ENCODE measurements at places on chromosomes 1 and 21.
A peak's percentile ranks its signal among the peaks of the same experiment; 100 is the strongest.

- no peak for DNase-seq
Measured at GRCh38 chr1:38448893-38449292, 402.3 kb upstream of the POU3F1 start.

DNA sequence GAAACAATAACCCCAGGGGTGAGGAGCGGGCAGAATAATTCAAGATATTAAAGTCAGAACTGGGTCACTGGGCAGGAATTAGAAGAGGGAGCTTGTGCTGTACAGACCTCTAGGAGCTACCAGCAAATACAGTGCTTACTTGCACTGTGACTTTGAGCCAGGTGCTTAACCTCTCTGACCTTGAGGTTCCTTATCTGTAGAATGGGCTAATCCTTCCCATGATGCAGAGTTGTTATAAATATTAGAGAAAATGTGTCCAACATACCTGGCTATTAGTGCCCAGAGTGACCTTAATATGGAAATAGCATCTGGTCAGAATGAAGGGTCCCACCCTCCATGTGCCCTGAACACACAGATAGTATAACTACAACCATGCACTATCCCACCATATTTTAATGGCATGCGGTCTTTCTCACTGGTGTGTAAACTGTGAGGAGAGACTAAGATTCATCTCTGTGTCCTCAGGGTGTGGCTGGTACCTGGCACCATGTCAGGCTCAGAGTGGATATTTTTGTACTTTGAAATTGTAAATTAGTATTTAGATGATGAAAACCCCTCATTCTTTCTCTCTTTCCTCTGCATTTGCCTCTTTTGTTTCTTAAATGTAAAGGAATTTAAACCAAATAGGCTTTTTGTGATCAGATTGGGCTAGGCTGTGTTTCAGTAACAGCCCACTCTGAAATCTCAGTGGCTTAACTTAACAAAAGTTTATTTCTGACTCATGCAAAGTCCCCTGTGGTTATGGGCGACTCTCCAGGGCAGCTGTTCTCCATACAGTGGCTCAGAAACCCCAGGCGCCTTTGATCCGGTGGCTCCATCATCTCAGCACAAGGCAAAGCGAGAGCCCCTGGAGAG lies 60.0 kb upstream of the ROR1 start:
- DNase-seq: no peak

- DNase-seq: no peak
Measured at GRCh38 chr1:181660621-181661020, 177.3 kb downstream of the CACNA1E start.

DNA sequence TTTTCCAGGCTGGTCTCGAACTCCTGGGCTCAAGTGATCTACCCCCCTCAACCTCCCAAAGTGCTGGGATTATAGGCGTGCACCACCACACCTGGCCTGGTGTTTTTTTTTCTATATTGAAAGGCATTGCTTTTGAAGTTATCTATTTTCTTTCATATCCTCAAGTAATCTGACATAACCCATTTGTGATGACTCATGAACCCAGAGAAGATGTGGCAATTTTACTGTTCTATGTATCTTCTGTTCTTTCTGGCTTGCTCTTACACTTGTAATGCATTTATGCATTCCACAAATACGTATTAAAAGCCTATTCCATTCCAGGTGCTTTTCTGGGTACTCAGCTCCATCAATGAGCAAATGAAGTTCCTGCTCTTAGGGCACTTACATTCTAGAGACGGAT lies 29.9 kb upstream of the ERRFI1 start:
- DNase-seq: peak; percentile 36

DNA sequence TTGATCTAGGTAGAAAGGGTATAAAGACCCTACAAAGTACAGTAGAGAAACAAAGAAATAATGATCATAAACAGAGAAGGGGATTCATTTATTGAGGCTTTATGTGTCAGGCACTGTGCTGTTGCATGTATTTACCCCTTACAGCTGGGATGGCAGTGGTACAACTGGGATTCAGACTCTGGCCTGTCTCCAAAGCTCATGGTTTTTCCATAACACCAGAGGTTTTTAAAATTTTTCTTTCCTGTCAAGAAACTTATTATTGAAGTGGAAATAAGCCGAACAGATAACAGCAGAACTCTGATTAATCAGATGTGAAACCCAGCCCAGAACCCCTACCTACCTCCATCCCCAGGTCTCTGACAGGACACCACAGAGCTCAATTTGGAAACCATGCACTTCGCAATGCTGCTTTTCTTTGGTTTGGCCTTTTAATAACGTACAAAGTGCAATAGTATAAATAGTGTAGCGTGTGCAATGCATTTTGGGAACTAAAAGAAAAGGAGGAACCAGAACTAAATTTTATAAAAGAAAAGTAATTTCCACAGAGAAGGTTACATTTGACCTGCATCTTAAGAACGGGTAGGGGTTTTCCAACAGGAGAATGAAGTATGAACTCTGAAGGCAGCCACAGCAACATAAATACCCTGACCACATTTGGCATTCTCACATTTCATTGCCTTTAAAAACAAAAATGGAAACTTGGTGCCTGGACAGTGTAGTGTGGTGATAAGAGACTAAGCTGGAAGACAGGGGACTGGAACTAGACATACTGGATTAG lies 92.0 kb upstream of the S1PR1 start:
- no peak for DNase-seq

- no peak for DNase-seq
Measured at GRCh38 chr21:35529171-35529863, 480.2 kb upstream of the RUNX1 start.

DNA sequence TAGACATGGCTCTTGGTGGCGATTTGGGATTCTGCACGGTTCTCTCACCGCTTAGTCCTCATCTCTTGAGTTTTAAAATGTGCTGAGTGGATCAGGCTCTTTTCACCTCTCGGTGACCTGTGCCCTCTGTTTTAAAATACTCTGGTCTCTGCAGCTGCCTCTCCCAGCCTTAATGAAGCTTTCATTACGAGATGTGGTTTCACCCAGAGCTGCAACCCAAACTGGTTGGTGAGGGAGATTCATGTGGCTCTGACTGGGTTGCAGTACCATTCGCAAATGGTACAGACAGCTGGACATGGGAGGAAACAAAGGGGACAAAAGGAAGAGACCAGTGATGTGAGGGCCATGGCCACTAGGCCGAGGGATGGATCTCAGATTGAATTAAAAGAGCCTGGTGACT lies 258.9 kb downstream of the ASTN1 start:
- no peak for DNase-seq

Data from HTR-8/SVneo (cell line).